ENCODE measurements at places on chromosomes 4 and X. TPM values are rescaled to one million over a fixed set of nuclear protein-coding genes. Genes with fewer than 3 reads are reported as not detected.

Gene ARX
- total RNA-seq: 0.03 TPM

Gene MXRA5
- 1.1 TPM for total RNA-seq

Gene ATP2B3
- total RNA-seq: not detected

Gene DCX
- not detected for total RNA-seq

Gene HS3ST1
- total RNA-seq: not detected

Gene UNC5C
- total RNA-seq: 17.4 TPM

Gene TRIM60
- not detected for total RNA-seq

All from A172 (cell line).